GM03348 (cell line): ENCODE measurements at places on chromosomes 5 and 9.

GRCh38 chr5:14331386-14331781 is 188.2 kb downstream of the TRIO start:
- no peak for DNase-seq

DNA sequence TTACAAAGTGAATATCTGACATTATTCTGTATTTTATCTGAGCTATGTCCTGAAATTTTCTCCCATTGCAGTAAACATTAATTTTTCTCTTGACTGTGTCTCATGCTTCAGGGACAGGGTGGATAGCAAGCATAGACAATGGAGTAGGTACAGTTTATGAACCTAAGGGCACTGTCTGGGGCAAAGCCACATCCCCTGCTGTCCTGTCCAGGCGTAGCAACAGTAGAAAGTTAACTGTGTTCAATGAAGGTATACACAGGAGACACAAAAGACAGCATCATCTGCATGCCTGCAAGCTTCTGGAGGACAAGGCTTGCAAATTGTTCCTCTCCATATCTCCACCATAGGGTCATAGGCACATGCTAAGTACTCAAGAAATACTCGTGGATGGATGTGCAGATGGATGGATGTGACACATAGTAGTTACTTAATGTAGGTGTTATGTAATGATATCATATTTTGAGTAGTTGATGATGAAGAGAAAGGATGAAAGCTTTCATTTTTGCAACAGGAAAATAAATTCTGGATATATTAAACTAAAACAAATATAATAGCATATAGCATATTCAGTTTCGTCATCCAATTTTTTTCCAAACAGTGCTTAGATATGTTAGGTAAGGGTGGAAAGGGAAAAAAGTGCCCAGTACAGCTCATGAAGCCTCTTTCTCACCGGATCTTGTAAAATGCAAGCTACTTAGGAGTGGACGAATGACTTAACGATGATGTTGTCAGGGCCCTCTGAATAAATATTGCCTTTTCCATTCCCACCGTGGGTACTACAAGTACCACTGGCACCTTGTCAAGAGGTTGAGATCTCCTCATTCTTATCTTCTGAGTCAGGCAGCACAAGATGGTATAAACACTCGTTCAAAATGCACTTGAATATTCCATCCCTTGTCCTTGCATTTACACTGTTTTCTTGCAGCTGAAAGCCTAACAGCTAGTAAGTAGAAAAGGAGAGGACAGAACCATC is 19.9 kb upstream of the ZSWIM6 start:
- no peak for DNase-seq

DNA sequence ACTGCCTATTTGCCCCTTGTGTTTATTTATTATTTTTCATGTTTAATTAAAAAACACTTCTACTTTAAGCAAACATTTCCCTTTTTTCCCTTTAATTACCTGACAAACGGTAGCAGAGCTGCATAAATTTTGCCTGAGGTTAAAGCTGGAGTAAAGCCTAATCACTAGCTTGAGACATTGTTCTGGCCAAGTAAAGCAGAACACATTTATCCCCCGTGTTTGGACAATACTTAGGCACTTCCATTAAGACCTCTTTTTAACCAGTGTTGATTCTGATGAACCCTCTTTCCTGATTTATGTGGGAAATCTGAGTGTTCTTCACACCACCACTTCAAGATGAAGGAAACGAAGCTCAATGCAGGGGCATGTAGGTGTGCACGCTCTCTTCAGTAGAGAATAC is 54.5 kb downstream of the BNC2 start:
- no peak for DNase-seq

DNA sequence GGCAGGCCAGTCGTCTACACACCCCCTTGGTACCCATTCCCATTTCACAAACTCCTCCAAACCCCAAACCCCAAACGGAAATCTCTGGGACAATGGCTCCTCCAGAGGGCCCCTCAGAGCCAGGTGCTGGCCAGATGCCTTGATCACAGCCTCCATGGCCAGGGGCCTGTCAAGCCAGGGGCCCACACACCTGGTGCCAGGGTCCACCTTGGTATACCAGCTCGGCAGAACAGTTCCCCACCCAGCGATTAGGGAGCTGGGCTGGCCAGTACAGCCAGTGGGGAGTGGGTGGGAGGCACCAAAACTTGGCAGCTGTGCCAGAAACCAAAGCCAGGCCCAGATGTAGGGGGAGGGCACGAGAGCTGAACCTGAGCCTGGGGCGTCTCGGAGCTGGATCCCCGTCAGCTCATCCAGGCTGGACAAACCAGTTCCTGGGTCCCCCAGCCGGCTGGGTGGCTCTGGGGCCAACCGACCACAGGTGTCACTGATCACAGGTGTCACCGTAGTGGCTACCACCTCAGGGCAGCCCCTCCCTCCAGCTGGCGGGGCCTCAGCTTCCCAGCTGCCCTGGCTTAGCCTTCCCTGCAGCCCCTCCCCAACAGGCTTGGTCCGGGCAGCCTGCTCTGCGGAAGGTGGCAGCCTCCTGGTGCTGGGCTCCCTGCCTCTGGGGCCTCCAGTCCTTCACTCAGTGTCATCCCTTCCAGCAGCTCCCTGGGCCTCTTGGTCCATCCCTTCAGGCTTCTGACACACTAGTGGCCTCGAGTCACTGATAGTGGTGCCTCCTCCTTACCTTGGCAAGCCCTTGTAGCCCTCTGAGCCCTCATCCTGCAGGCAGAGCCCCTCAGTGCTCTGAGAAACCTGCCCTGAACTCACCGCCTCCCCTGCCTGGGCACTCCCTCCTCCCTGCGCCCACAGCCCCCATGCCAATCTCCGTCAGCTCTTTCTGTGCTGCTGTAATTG is 6.6 kb upstream of the RMND5B start:
- no peak for DNase-seq

DNA sequence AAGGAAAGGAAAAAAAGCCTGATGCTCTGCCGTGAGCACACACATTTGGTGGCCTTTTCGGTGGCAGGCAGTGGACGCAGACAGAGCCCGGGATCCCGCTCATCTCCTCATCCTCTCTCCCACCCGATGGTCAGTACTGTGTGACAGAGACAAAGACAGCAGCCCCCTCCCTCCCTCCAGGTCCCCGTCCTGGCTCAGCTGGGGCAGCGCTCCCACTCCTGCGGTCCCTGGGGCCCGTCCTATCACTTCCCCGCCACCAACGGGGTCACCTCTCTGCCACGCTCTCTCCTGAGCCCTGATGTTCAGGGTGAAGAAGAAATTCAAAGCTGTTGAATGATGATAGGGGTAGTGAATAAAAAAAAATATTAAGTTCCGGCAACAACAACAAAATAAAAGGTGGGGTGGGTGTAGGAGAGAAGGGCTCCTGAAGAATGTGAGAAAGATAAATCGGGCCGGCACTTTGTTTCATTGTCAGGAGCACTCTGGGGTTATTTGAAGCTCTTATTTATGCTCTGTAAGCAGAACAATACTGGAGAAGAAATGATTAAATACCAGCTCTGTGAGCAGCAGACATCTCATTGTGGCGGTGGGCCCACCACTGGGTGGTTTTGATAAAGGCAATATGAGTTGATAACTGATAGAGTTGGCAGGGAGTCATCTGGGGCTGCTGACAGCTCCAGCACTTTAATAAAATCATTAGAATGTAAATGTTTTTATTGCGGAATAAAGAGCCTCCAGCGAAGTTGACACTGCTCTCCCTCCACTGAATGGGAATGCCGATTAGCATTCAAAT is 417.7 kb downstream of the IRX1 start:
- DNase-seq: no peak

DNA sequence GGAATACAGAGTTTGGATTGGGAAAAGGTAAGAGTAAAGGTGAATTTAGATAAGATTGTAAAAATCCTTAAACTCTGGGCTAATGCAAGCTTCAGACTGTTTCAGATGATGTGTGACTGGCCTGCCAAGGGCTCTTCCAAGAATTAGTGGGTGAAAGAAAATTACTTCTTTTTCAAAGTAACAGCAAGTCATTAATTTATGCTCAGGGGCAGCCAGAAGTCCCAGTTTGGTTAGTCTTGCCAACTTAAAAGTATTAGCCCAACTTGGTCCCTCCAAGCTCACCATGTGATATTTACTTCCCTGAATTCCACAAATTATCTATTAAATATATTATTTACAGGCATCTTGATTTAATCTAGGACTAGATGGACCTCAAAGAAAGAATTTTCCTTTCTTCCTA is 947.8 kb downstream of the NR2F1-AS1 start:
- no peak for DNase-seq

DNA sequence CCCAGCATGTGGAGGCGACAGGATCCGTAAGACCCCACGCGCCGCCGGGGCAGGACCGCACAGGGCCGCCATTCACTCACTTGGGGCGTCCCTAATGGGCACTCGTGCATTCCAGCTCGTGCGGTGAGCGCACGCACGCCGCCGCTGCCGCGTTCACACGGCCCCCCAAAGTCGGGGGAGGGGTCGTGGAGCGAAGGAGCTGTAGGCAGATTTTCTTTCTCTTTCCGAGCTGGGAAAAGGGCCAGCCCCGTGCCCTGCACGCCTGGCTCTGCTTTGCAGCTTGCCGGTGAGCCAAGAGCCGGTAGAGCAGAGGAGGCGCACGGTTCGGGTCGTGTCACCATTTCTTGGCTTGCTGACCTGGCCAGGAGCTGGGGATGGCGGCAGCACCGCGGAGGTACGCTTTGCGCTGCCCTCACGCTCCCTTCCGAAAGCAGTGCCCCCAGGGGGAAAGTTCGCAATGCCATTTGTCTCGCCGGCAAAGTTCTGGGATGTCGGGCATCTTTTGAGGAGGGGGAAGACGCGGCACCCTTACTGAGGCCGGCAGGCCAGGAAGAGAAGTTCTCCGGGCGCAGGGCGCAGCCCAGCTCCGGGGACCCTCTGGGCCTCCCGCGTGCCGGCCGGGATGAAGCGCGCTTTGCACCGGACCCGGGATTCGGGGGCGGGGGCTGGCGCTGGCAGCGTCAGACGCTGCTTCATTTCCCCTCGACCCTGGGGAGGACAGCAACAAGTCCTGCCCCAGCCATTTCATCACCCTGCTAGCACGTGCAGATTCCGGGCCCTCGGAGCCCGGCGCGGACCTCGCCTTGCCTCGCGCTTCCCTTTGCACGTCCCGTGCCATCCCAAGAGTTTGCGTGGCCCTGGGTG is 898 bp downstream of the STC2 start:
- DNase-seq: peak; percentile 72

DNA sequence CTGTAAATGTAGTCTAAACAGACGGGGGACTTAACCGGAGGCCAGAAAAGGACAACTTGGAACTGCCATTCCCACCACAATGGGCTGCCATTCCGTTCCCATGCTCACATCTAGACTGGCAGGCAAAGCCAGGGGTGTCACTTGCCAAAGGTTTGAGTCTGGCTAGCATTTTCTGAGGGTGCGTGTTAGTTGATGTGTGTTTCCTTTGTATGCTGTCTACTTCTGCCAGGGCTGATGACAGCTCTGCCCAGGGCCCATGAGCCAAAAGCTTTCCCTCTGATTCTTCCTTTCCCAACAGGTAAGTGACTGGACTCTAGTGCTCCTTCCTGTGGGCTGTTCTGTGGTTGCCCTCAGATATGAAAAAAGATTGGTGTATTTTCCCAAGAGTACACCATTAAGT is 68.0 kb downstream of the ZNF608 start:
- DNase-seq: no peak

DNA sequence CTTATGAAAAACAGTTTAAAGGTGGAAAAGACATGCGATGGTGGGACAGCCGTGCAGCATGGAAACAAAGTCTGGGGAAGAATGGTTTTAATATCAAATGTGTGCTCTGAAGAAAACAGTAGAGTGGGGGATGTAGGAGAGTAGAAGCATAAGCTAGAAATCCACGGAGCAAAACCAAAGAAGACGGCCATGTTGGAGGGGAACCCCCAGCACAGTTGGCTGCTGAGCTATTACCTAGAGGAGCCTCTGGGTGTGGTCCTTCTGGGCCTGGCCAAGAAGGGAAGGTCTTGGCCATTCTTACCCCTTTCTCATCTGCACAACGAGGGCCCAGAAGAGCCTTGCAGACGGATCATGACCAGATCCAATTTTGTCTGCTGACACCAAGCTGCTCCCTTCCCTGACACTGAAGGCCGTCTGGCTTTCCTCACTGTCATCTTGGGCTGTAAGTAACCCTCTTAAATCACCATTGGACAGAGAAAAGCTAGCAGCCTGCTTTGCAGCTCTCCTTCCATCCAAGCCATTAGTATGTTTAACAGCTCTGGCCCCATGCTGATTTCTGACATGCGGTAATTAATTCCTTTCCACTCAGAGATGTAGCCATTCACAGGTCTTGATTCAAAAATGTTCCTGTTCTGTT is 189.5 kb downstream of the SEC61B start:
- DNase-seq: no peak

DNA sequence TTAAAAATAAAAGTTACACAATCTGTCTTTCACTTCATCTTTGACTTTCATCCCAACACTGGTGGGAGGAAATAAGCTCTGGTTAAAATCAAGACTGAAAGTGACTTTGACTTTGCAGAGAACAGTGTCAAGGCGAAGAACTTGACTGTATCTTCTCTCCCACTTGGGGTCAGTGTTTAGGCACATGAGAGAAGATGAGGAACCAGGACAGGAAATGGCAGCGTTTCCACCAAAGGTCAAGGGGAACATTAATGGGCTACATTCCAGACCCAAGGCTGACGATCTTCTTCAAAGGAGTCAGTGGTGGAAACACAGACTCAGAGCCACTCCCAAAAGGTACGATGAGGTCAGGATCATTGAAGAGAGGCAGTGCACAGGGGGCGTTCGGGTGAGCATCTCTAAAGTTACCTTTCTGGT is 409.5 kb downstream of the ARHGEF28 start:
- peak; percentile 58 for DNase-seq

- DNase-seq: no peak
Measured at GRCh38 chr5:126438267-126438666, 15.1 kb downstream of the GRAMD2B start.

DNA sequence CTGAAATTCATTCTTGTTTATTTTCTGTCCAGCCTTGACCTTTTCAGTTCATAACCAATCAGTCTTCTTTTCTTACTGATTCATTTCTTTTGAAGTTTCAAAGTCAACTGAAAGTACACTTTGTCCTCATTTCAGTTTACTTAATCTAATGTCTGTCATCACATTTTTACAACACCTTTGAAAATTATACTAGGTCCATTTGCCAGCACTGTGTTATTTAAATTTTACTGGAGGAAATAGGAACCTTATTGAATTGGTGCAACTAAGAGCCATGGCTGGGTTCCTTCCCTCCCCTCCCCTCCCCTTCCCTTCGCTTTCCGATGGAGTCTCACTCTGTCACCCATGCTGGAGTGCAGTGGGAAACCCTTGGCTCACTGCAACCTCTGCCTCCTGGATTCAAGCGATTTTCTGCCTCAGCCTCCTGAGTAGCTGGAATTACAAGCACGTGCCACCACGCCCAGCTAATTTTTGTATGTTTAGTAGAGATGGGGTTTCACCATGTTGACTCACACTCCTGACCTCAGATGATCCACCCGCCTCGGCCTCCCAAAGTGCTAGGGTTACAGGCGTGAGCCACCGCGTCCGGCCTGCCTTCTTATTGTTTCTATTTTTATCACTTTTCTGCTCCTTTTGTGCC is 6.3 kb downstream of the RMI1 start:
- no peak for DNase-seq

DNA sequence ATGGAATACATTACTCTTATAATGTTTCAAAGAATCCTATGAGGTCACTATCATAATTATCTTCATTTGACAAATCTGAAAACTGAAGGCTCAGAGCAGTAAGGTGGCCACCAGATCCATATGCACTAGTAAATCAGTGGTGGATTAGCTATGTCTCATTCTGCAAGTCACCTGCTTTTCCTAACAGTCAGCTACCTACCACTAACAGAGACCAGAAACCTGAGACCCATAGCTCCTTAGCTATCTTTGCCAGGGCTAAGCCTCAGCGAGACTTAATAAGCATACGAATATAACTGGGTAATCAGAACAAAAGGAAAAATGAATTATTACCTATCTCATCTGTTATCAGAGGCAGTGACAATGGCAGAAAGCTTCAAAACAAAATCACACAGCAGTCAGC is 118.7 kb downstream of the AUH start:
- DNase-seq: no peak
